Thyroid gland (tissue), 4 donors: ENCODE measurements at places on chromosomes 4 and X. TPM values are rescaled to one million over a fixed set of nuclear protein-coding genes. Genes with fewer than 3 reads are reported as not detected.

The KLHL8 gene
- 27.9 TPM for total RNA-seq

The CWH43 gene
- 21.7 TPM for total RNA-seq

The SLC10A4 gene
- not detected for total RNA-seq

The MAGED1 gene
- total RNA-seq = 83.7 TPM

The GASK1B gene
- total RNA-seq = 27.9 TPM

The PDCL2 gene
- total RNA-seq = not detected

The NFKB1 gene
- 40.8 TPM for total RNA-seq

The USP11 gene
- total RNA-seq = 61.9 TPM

The CDKL2 gene
- 16.0 TPM for total RNA-seq

The IDS gene
- 81.9 TPM for total RNA-seq

The GAGE12G gene
- not detected for total RNA-seq

The CENPVL2 gene
- not detected for total RNA-seq

The MAGEA9B gene
- not detected for total RNA-seq

The CXorf49 gene
- total RNA-seq = not detected

The ALPK1 gene
- total RNA-seq = 46.2 TPM
